ENCODE measurements at places on chromosomes 5 and 9.

GRCh38 chr5:160339406-160340130 lies 27.2 kb upstream of the CCNJL start:
- DNase-seq = no peak

GRCh38 chr5:160197341-160198144 lies 31.8 kb upstream of the FABP6 start:
- no peak for DNase-seq

- DNase-seq = peak; percentile 35
Measured at GRCh38 chr5:157108976-157109375, at the start of gene HAVCR2. HAVCR2 (minus strand) TSS chr5:157109044; CDS start chr5:157108983, 61 bp downstream.

DNA sequence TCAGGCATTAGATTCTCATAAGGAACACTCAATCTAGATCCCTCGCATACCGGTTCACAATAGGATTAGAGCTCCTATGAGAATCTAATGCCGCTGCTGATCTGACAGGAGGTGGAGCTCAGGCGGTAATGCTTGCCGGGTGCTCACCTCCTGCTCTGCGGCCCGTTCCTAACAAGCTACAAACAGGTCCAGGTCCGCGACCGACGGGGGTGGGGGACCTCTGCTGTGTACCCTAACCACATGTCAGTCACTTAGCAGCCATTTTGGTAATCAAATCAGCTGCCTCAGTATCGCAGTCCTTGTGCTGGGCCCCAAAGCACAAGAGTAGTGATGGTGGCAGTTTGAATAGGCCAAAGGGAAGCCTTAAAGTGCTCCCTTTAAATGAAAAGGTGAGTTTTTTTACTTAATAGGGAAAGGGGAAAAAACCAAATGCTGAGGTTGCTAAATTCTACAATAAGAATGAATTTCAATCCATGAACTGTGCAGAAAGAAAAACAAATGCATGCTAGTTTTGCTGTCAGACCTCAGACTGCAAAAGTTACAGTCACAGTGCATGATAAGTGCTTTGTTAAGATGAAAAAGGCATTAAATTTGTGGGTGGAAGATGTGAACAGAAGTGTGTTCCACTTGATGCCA lies 67.0 kb upstream of the TNPO1 start:
- DNase-seq = no peak

DNA sequence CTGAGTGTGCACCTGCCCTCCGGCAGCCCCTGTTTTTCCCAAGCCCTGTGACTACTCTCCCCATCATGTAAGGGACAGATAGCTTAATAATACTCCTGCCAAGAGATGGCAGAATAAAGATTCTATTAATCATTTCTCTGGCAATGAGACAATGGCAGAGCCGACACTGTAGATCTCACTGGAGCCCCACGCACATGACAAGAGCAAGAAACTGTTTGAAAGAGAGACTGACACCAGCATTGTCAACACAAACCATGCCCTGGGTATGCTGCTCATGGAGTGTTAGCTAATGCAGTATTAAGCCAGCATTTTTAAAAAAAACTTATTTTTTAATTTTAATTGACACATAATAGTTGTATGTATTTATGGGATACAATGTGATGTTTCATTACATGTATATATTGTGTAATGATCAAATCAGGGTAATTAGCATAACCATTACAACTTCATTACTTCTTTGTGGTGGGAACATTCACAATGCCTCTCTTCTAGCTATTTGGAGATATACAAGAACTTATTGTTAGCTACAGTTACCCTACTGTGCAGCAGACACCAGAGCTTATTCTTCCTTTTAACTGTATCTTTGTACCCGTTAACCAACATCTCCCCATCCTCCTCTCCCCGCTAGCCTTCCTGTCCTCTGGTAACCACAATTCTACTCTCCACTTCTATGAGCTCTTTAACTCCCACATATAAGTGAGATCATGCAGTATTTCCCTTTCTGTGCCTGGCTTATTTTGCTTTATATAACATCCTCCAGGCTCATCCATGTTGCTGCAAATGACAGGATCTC lies 31.5 kb upstream of the SEMA4D start:
- DNase-seq = no peak

DNA sequence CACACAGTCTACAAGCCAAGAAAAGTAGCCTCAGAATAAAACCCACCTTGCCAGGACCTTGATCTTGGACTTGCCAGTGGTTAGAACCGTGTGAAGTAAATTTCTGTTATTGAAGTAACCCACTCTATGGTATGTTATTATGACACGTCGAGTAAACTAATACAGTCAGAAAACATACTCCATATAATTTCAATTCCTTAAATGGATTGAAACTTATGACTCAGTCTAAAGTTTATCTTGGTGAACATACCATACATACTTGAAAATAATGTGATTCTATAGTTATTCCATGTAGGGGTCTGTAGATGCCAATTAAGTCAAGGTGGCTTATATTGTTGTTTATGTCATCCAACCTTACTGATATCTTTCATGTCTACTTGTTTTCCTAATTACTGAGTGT lies 950.7 kb downstream of the TLE4 start:
- no peak for DNase-seq

Data from ascending aorta (tissue), 2 donors.